ENCODE measurements at places on chromosomes 2 and 18. TPM values are rescaled to one million over a fixed set of nuclear protein-coding genes. Genes with fewer than 3 reads are reported as not detected.

The GPR148 gene
- not detected for total RNA-seq

The ANO7 gene
- total RNA-seq, result 1.2 TPM

The GREB1 gene
- total RNA-seq, result 8.6 TPM

The IL1A gene
- total RNA-seq, result not detected

The TSGA10 gene
- 4.3 TPM for total RNA-seq

The CAPN14 gene
- 0.29 TPM for total RNA-seq

DNA sequence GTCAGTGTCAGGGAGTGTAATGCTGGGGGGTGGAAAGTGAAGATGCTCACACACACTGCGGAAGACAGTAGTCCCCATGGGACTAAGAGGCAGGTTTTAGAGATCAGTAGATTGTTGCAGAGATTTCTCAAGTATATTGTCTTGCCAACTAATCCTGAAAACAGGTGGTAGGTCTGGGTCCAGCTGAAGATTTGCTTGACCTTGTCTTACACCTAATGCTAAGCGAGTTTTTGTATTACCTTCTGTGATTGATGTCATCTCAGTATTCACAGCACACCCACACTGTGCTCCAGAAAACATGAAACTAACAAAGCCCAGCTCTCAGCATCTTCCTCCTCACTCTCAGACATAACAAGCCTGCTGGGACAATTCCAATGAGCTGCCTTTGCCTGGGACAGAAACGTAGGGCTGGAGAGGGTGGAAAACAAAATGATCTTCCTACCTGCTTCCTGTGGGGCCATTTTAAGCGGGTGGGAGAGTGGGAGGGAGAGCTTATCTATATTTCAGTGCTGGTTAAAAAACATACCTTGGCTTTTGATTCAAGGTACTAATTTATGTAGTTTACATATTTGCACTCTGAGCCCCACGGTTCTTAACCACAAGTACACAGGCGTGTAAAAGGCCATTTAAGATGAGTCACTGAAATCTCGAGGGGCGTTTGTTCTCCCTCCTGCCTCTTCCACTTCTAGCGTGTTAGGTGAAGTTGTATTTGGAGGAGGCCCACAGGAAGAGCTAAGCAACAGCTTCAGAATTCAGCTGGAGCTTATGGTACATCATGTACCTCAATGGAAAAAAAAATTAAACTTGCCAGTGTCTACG, 23.1 kb upstream of the RBMS1 start:
- DNase-seq, result no peak

- no peak for DNase-seq
These were observed 258.9 kb downstream of the CYRIA start for GRCh38 chr2:16406496-16407289.

DNA sequence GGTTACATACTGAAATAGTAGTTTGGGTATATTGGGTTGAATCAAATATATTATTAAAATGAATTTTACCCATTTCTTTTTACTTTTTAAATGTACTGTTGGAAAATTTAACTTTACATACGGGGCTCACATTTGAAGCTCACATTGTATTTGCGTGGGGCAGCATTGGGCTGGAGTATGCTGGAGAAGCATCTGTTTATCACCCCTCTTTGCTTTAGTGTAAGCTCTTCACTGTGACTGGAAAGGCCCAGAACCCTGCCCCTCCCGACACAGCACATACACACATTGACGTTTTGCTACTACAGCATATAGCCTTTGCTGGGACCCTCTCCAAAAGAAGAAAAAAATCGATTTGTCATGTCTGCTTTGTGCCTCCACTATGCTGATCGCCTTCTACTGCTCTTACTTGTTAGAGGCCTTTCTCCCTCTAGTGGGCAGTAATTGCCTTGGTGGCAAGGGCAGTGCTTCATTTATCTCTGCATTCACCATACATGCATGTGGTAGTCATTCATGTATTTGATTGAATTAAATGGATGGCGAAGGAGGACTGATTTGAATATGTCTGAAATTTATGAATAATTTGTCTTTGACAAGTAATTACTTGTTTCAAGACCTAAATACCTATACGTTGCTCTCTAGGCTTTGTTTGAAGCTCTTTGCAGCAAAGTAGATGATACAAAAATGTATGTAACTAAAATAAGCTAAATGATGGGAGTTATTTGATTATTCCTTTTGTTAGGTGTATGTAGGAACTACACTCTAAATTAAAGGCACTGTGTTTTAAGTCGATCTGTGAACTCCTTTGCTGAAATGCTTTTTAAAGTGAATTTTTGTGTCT, 37.4 kb downstream of the VAPA start:
- DNase-seq, result no peak

DNA sequence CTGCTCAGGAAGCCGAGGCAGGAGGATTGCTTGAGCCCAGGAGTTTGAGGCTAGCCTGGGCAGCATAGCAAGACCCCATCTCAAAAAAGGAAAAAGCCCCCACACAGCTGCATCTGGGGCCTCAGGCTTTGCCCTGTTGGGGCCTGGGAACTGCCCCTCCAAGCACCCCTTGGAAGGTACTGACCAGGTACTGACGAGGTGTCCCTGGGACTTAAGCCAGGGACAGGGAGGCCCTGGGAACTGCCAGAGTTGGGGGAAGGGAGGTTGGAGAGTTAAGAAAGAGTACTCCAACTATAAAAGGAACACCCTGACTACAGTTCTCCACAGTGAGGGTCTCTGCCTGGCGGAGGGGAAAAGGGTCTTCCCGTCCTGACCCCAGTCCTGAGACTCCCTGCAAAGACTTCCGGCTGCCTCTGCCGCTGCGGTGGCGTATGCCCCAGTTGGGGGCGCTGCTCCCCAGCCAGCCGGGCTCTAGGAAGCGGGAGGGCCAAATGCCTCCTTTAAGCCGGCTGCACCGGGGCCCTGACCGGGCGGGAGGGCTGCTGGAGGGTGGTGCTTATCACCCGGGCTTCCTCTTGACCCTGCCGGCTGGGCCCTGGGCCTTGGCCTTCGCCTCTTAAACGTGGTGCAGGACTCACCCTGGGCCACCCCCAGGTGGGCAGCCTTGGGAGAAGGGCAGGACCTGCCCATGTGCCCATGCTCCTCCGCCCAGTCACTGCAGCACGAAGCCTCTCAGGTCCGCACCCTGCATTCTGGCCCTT, 12.8 kb downstream of the SLC30A3 start:
- DNase-seq, result peak; percentile 56

DNA sequence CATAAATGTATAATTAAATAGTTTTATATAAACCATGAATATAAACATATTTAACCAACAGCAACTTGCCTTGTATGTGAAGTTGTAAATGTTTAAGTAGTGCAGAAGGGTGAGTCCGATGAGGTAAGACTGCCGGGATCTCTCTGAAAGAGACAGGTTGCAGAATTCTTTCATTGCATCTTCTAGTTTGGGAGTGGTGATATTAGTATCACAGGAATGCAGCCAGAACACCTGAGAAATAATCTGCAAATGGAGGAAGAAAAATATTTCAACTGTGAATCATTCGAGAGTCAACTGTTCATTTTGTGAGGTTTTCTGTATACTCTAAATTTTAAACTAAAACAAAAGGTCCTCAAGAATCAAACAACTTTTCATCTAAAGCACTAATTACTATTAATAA, 123.0 kb downstream of the ABCA12 start:
- DNase-seq, result no peak

DNA sequence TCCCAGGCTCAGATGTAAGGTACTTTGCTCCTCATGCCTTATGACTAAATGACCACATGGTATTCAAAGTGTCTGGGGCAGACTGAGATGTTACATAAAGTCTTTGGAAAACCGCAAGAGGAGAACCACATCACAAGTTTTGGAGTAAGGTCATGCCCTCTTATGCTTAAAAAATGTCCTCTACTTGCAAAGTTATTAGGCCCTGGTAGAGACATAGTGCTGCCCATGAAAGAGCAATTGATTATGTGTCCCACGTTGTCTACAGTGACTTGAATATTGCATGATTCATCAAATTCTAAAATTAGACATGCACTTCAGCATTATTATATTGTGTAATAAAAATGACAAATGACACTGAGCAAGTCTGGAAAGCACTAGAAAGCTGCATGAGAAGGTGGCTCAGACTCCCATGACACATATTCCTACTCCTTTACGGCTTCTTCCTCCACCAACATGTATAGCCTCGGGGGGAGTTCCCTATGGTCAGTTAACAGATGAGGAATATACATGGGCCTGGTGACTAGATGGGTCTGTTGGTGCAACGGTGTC, 602.6 kb upstream of the VRK2 start:
- no peak for DNase-seq

Measured in aorta (tissue), 5 donors.